ENCODE measurements at places on chromosomes 7 and 10.

DNA sequence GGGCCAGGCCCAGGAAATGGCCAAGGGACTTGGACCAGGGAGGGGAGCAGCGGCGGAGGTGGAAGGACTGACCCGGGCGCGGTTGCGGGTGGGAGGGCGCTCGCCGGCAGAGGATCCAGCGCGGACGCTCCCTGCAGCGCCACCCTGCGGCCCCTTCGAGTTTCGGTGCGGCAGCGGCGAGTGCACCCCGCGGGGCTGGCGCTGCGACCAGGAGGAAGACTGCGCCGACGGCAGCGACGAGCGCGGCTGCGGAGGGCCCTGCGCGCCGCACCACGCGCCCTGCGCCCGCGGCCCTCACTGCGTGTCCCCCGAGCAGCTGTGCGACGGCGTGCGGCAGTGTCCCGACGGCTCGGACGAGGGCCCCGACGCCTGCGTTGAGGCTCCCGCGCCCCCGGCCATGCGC lies 16.8 kb upstream of the ZNF467 start:
- no peak for DNase-seq

DNA sequence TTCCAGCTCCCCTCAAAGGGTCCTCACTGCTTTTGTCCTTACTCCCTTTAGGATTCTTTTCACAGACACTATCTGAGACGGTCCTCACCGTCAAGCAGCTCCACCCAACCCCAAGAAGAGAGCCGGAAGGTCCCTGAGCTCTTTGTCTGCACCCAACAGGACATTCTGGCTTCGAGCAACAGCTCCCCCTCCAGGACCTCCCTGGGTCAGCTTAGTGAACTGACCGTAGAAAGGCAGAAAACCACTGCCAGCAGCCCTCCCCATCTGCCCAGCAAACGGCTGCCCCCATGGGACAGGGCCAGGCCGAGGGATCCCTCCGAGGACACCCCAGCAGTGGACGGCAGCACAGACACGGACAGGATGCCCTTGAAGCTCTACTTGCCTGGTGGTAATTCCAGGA lies 19.9 kb downstream of the MINDY4 start:
- no peak for DNase-seq

- DNase-seq: no peak
Observed at GRCh38 chr7:18638594-18639452, 143.3 kb downstream of the HDAC9 start.

GRCh38 chr10:83724471-83725241 lies 414.7 kb upstream of the GHITM start:
- DNase-seq: no peak

- no peak for DNase-seq
Observed at GRCh38 chr7:139049936-139050335, 14.1 kb upstream of the ZC3HAV1L start.

- no peak for DNase-seq
Observed at GRCh38 chr10:113027574-113028455, 77.8 kb downstream of the TCF7L2 start.

DNA sequence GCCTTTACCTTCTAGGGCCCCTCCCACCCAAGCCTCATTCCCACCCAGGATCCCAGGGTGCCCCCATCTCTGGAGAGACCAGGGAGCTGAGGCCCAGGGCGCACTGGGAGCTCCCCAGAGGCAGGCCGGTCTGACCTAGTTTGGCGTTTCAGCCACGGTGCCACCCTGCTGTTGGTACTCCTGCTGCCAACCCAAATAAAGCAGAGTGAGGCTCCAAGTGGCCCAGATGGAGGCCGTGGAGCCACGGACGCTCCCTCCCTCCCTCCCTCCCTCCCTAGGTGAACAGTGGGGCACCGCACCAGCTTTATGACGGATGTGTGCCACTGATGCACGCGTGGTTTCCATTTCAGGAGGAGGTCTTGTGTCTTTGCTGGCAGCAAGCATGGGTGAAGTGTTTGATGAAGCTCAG lies 1.8 kb downstream of the INPP5A start:
- no peak for DNase-seq

DNA sequence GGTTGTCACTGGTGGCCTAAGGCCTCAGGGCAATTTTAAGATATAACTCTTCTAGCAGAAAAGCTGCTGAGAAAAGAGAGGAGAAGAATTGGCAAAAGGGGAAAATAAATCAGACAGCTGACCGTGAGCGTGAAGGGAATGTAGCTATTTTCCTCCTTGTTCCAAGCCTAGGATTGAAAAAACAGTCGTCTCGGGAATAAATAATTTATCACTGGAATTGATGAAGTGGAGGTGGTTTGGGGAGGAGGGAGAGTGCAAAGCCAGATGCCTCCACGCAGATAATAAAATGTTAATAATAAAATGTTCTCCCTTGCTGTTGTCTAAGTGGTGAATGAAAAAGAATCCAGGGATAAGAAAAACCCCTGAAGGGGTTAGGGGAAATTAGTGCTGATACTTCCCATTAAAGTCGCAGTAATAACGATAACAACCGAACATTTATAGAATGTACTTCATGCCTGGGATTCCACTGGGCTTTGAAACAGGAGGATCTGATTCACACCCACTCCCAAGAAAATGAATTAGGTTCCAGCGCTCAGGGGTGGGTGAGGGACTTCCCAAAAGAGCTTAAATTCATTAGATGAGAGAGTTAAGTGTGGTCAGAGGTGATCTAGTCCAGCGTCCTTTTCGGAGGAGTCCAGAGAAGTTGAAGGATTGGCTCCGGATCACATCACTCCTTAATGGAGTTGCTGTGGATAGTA lies 27.3 kb downstream of the BAMBI start:
- no peak for DNase-seq

- DNase-seq: no peak
Observed at GRCh38 chr7:73366127-73366526, 38.2 kb downstream of the FKBP6 start.

DNA sequence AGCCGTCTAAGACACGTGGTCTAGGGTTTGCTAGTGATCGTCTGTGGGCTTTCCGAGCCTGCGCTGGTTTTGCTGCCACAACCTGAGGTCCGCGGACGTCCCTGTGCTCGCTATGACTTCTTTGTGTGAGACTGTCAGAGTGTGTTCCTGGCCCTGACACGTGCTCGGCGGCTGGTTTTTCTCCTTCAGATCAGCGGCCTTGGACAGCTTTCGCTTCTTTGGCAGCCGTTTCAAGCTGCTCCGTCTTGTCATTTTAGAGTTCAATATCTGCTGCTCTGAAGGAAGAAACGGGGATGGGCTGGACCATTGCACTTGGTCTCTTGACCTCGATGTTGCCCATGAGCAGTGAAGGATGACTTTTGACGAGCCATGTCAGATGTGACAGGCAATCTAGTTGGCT lies 147.3 kb downstream of the MGMT start:
- DNase-seq: no peak

GRCh38 chr10:78787125-78787524 lies 281.6 kb upstream of the ZMIZ1 start:
- DNase-seq: no peak

- DNase-seq: no peak
Observed at GRCh38 chr10:62619413-62619738, 185.1 kb upstream of the ADO start.

- no peak for DNase-seq
Observed at GRCh38 chr7:2476298-2476697, at the start of gene GRIFIN. Gene GRIFIN (minus strand): TSS chr7:2476398. CDS start chr7:2476383, 15 bp downstream.

- no peak for DNase-seq
Observed at GRCh38 chr7:37095122-37095521, 353.5 kb downstream of the ELMO1 start.

DNA sequence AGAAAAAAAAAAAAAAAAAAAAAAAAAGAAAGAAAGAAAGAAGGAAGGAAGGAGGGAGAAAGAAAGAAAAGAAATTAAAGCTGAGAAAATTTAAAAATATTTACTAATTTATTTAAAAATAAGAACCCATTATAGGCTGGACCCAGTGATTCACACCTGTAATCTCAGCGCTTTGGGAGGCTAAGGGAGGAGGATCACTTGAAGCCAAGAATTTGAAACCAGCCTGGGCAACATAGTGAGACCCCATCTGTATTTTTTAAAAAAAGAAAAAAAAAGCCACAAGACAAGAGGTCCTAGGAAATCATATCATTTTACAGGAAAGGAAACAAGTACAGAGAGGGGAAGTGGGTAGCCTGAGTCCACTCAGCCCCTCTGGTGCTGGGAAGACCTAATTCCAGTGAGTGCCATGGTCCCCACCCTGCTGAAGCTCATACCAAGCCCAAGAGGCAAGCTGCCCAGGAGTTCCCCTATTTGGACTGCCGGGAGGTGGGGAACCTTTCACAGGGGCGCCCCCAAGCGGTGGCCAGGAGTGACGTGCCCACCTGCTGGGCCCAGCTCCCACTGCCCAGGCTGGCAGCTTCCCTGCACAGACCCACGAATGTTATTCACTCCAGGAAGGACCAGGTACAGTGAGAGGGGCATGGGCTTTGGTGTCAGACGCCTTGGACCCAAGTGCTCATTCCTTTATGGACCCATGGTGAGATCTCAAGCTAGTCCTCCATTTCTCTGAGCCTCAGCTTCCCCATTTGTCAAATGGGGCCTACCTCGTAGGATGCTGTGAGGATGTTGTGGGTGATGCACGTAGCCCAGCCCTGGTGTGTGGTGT lies 133.6 kb downstream of the ZMIZ1 start:
- no peak for DNase-seq

DNA sequence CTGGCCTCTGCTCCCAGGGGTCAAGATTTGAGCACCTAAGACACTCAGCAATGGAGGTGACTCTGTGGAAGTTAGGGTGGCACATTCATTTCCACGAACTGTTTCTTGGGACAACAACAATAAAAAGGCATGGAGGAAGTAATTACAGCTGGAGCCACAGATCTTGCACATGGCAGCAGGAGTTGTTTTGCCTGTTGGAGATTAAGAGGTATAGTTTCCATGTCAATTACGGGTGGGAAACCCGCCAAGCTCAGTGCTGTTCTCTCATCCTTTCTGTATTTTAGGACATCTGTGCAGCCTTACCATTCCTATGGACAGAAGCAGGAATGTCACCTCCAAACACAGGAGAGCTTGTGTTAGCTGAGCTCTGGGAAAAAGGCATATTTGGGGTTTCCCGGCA lies 201.2 kb downstream of the SNX10 start:
- DNase-seq: no peak

DNA sequence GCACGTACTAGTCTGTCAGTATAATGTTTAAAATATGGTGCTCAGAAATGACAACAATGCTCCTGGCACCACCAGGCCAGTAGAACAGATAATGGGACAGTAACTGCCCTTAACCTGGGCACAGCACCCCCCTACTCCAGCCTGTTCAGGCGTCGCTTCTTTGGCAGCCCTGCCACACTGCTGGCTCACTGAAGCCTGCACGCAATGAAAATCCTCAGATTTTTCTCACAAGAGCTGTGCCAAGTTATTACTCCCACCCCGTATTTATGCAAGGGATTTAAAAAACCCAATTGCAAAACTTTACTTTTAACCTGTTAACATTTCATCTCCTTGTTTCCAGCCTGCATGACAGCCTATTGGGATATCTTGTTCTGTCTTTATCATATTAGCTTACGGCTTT lies 56.6 kb upstream of the LAMB1 start:
- DNase-seq: no peak

DNA sequence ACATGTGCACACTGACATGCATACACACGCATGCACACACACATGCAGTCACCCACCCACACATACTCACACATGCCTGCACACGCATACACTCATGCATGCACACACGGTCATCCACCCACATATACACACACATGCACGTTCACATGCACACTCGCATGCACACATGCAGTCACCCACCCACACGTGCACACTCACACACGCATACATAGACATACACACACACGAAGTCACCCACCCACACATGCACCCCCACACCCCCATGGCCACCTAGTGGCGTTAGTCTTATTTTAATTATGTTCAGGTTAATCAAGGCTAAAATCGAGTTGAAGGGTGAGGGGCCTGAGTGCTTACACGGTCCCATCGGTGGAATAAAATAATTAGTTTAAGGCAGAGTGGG lies 96.8 kb downstream of the DNAJB6 start:
- no peak for DNase-seq

- DNase-seq: no peak
Observed at GRCh38 chr7:142784716-142785115, 13.9 kb downstream of the PRSS2 start.

DNA sequence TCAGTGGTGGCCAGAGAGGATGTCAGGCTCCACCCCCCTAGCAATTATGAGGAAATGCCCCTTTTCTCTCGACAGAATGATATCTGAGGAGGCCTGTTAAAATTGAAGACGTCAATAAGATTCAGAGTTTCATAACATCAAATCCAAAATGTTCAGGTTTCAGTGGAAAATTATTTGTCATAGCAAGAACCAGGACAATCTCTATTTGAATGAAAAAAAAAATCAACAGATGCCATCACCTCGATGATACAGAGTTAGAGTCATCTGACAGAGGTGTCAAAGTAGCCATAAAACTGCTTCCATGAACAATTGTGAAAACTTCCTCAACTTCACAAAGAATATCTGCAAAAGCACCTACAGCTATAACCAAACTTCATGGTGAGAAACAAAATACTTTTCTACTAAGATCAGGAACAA lies 7.7 kb downstream of the TMEM273 start:
- DNase-seq: no peak

DNA sequence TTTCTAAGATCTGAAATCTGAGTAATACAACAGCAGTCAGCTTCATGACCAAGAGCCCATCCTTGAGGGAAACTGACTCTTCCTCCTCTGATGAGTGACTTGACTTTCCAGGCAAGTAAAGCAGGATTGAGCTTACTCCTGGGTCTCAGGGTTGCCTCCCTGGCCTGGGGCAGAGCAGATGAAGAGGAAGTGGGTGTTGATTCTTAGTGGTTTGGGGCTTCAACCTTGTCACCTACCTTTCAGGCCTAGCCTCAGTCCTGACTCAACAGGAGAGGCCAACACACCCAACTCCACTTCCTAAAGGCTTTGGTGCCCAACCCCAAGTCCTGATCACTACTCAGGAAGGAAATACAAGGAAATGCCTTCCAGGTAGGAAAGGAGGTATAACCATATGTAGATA lies 54.1 kb downstream of the KCNMA1 start:
- no peak for DNase-seq

DNA sequence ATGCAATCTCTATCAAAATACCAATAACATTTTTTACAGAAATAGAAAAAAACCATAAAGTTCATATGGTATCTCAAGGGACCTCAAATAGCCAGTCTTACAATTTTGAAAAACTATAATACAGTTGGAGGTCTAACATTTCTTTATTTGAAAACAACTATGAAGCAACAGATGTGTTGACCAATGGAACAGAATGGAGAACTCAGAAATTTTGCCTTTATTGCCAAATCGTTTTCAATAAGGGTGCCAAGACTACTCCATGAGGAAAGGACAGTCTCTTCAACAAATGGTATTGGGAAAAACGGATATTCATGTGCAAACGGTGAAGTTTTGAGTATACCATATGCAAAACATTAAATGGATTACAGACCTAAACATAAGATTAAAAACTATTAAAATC lies 470.8 kb upstream of the DPP6 start:
- DNase-seq: no peak

DNA sequence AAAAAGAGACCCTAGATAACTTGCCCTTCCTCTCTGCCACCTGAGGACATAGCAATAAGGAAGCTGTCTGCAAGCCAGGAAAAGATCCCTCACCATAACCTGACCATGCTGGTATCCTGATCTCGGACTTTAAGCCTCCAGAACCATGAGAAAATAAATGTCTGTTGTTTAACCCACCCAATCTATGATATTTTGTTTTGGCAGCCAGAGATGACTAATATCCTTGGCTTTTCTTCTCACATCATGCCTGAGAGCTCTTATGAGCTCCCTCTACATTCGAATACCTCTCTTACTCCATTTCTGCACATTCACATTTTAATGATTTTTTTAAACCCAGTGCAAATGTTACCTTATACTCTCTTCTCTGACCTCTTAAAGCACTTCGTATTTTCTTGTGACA lies 214.0 kb upstream of the CHRM2 start:
- no peak for DNase-seq

GRCh38 chr10:1102416-1102815 lies 46.2 kb downstream of the WDR37 start:
- DNase-seq: no peak

All from SK-N-MC (cell line).